ACHN (cell line): ENCODE measurements at places on chromosomes 16 and 17.

- no peak for DNase-seq
Measured at GRCh38 chr16:70697594-70698170, 11.8 kb upstream of the MTSS2 start.

GRCh38 chr17:50184611-50185398 lies 16.6 kb downstream of the COL1A1 start:
- DNase-seq = no peak

DNA sequence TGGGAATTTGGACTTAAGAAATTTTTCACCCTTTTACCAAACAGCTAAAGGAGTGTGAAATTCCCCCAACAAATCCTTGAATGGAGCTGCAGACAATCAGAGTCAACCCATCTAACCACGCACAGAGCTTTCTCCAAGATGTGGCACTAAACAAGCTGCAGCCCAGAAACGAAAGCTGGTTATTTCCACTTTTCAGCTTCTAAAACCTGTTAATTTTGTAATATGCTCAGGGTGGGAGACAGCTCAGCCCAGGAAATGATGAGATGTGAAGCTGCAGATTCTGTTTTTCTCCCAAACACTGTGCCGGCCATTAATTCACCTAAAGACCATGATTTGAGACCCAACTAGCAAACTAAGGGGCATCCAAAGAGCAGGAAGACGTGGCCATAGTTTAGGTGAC lies 33.2 kb upstream of the ABR start:
- DNase-seq = no peak

GRCh38 chr16:28617874-28618273 lies 8.0 kb upstream of the SULT1A1 start:
- DNase-seq = no peak

DNA sequence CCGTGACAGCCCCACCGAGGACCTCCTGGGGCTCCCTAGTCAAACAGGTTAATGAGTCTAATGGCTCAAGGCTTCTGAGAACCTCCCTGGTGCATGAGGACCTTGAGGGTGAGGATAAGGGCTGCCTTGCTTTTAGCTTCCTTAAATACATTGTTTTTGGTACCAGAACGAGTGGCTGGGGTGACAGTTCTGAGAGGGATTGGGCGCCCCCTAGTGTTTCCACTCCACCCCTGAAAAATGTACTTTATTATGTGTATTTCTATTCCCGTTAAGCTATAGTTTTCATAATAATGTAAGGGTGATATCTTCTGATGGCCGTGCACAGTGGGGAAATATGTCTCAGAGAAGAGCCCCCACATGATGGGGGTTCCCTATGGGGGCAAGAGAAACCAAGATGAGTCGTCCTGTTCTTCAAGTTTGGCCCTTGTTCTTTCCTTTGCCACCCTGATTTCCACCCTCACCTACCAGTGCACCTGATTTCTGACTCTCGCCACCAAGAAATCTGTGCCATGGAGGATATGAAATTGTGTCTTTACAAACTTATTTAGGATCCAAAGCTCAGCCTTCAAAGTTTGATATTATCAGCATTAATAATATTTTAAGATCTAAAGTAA lies 14.5 kb upstream of the VWA3A start:
- peak; percentile 55 for DNase-seq

DNA sequence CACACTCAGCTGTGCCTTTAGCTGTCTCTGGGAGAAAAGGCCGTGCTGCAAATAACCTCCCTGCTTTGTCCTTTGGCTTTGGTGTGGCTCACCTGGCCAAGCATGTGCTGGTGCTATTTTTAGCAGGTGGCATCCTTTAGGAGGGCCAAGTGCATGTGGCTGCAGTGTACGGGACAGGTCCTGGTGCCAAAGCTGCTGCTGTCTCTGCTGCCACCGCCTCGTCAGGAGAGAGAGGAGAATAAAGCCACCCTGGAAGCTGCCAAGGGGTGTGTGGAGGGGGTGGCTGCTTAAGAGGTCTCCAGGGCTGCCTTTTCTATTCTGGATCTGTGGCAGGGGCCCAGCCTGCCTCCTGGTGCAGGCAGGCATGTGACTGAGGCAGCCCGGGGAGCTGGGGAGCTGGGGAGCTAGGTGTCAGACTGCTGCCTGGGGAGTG lies 6.2 kb downstream of the AKAP1 start:
- no peak for DNase-seq

- DNase-seq = peak; percentile 62
Measured at GRCh38 chr17:10295728-10296343, 77.0 kb downstream of the MYH13 start.

- DNase-seq = no peak
Measured at GRCh38 chr17:37124821-37125173, 176.0 kb downstream of the AATF start.

- DNase-seq = peak; percentile 99
Measured at GRCh38 chr16:4313563-4314531, 2.0 kb upstream of the GLIS2 start.

GRCh38 chr17:46859996-46860395 lies 8.6 kb downstream of the WNT9B start:
- DNase-seq = no peak

DNA sequence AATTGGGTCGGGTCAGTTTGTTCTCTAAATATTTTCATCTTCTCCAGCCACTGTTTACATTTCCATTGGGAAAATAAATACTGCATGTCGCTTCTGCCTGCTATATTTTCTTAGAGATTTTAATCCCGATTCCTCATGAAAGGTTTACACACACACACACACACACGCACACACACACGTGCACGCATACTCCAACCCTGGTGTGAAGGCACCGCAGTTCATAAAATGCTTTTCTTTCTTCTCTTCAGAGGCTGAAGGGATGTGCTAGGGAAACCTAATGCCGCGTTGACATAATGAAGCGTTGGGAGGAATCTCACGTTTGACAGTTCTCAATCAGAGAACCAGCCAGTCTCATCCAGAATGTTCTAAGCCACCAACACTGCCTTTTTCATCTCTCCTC lies 222.9 kb upstream of the IRX3 start:
- DNase-seq = no peak

DNA sequence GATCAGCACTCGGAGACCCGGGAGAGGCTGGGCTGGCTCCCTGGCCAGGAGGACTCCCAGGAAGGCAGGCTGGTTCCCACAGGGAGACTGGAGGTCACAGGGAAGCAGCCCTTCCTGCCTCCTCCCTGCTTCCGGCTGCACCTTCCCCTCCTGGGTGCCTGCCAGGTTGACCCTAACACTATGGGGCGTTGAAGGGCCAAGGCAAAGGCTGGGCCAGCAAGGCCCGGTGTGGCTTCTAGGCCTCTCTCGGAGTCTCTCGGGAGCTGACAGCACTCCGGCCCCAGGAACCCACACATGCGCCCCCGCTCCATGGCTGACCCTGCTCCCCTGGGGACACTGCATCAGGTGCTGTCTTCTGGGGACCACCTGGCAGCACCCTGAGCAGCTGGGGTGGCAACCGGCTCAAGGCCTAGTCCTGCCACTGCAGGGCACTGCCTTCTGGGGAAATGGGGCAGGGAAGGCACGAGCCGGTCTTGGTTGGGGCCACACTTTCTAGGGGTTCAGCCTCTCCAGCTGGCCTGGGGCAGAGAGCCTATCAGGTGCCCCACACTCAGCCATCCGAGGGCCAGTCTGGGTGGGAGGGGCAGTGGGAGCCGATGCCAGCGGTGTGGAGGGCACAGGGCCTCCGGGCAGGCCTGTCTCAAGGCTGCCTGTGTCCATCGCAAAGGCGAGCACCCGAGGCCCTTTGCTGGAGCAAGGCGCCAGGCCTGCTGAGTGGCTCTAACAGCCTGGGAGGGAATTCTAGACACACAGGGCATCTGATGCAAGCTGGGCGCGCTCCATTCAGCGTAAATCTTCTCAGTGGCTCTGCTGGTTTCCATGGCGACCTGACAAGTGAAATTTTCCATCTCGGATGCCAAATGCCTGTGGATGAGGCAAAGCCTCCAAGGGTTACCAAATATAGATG lies 5.6 kb upstream of the MTSS2 start:
- DNase-seq = peak; percentile 51

GRCh38 chr17:6388416-6388815 lies 46.5 kb downstream of the AIPL1 start:
- no peak for DNase-seq

GRCh38 chr16:12062343-12063003 lies 85.9 kb downstream of the SNX29 start:
- DNase-seq = peak; percentile 50

DNA sequence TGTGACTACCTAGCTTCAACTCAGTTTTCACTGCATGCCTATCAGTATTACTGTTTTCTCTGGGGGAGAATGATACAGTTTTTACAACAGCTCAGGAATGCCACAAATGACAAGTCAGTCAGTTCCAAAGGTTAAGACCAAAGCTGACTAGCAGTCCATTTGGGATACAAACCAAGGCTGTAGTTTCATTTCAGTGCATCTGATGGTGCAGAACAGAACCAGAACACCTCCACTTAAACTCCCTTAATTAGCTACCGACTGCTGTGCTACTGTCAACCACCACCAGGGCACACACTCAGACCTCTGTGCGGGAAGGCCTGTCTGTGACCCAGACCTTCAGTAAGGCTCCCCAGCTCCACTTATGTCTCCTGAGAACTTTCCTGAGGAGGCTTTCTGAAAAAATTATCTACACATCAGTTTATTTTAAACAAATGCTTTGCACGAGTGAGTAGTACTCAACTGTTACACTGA lies 20.4 kb downstream of the NFE2L1 start:
- DNase-seq = peak; percentile 45

- DNase-seq = no peak
Measured at GRCh38 chr17:45022655-45023339, 28.6 kb downstream of the DCAKD start.

DNA sequence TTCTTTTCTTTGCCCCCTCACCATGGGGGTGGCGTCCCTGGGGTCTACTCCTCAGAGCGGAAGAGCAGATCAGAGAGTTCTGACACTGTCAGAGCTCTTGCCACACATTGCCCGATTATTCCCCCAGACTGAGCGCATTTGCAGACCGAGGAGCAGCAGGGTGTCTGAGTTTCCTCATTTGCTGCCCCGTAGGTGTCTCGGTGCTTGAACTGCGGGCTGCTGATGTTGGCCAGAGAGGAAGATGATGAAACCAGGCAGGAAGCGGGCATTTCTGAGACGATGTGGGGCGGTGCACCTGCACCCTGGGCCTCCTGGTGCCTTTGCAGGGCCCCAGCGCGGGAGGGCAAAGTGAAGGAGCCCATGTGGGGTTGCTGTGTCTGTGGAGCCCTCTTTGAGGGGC lies 55.2 kb downstream of the ARSG start:
- DNase-seq = no peak

- DNase-seq = no peak
Measured at GRCh38 chr16:72814226-72814625, 233.7 kb downstream of the ZFHX3 start.

GRCh38 chr17:50347117-50347893 lies 1.4 kb downstream of the XYLT2 start:
- DNase-seq = no peak

GRCh38 chr17:17900615-17901520 lies 64.1 kb upstream of the SREBF1 start:
- DNase-seq = peak; percentile 72

- no peak for DNase-seq
Measured at GRCh38 chr16:85579191-85579590, 33.9 kb upstream of the GSE1 start.

DNA sequence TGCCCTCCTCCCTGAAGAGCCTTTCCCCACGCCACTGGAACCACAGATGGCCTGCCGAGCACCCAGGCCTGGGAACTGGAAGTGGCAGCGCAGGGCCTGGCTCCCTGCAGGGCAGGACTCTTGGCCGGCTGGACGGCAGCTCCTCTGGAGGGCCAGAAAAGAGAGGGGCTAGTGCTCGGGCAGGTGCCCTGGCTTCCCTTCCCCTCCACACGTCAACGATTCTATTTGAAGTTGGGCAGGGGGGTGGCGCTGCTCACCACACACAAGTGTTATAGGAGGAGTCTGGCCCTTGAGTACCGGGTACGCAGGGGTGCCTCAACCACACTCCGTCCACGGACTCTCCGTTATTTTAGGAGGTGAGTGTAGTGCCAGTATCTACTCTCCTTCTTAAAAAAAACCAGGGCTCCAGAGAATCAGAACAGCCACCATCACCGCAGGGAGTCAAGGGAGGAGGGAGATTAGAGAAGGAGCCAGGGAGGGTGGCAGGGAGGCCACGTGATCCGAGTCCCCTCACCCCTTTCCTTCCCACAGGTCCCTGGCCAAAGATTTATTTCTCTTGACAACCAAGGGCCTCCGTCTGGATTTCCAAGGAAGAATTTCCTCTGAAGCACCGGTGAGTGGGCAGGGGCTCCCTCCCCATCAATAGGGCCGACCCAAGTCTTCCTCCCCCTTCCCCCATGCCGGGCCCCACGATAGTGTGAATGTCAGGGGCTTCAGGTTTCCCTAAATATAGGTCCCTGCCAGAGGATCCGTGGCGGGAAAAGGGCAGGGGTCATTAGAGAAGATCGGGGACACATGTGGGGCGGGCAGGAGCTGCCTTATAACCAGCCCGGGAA lies 1.4 kb upstream of the ALDOA start:
- DNase-seq = peak; percentile 80
